Pulmonary artery endothelial cell (primary cell): ENCODE measurements at places on chromosomes 12 and 14. TPM values are rescaled to one million over a fixed set of nuclear protein-coding genes. Genes with fewer than 3 reads are reported as not detected.

ACIN1 gene
- 62.8 and 98.6 TPM in 2 replicates for total RNA-seq

GALNT6 gene
- total RNA-seq: 75.0 and 112 TPM in 2 replicates

GPR135 gene
- total RNA-seq: 0.66 and 0.99 TPM in 2 replicates

PPP1R1A gene
- not detected in 2 replicates for total RNA-seq

GALNT8 gene
- 0.40 and 2.7 TPM in 2 replicates for total RNA-seq

C12orf56 gene
- under 0.01 and 0.18 TPM in 2 replicates for total RNA-seq

SYNDIG1L gene
- total RNA-seq: not detected in 2 replicates

NOXRED1 gene
- total RNA-seq: 0.07 and 0.13 TPM in 2 replicates

MYBPC1 gene
- not detected in 2 replicates for total RNA-seq

ABCD2 gene
- total RNA-seq: under 0.01 TPM in 1 of 2 replicates, not detected in the other

CACNA1C gene
- total RNA-seq: not detected in 2 replicates

TSPAN19 gene
- total RNA-seq: 0.07 and 0.14 TPM in 2 replicates

TMEM119 gene
- not detected in 2 replicates for total RNA-seq

MYL2 gene
- not detected in 2 replicates for total RNA-seq

DPPA3 gene
- total RNA-seq: not detected in 2 replicates

KRT3 gene
- not detected in 2 replicates for total RNA-seq

SERPINA4 gene
- total RNA-seq: not detected in 2 replicates

PKP2 gene
- total RNA-seq: 2.4 and 13.8 TPM in 2 replicates
